ENCODE measurements at places on chromosomes 7 and 10.

- peak overlapping the region; percentile 73 for H3K4me3 ChIP-seq
- peaks cover 88% of the 10 kb centered on the region for H3K4me1 ChIP-seq
- no peaks in the 10 kb centered on the region for H3K27me3 ChIP-seq
- DNase-seq = no peak
- H3K36me3 ChIP-seq = peaks cover 28% of the 10 kb centered on the region
These were observed 11.9 kb downstream of the TSPAN14 start for GRCh38 chr10:80465839-80466590.

DNA sequence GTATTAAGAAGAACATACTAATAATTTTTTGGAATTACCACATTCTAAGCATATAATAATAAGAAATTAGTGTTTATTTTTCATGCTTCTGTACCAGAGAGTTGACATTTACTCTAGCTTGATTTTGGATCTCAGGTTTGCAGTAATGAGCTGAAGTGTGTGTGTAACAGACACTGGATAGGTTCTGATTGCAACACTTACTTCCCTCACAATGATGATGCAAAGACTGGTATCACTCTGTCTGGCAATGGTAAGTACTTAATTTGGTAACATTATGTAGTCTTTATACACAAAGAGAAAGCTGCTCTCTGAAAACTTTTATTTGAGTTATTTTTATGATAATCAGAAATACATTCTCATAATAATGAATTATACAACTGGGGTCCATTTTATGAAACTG lies 54.1 kb downstream of the SRI start:
- H3K4me1 ChIP-seq = no peaks in the 10 kb centered on the region
- H3K27me3 ChIP-seq = no peaks in the 10 kb centered on the region
- peaks cover 2% of the 10 kb centered on the region for H3K36me3 ChIP-seq
- no peak overlapping the region for H3K4me3 ChIP-seq
- no peak overlapping the region for H3K27ac ChIP-seq

DNA sequence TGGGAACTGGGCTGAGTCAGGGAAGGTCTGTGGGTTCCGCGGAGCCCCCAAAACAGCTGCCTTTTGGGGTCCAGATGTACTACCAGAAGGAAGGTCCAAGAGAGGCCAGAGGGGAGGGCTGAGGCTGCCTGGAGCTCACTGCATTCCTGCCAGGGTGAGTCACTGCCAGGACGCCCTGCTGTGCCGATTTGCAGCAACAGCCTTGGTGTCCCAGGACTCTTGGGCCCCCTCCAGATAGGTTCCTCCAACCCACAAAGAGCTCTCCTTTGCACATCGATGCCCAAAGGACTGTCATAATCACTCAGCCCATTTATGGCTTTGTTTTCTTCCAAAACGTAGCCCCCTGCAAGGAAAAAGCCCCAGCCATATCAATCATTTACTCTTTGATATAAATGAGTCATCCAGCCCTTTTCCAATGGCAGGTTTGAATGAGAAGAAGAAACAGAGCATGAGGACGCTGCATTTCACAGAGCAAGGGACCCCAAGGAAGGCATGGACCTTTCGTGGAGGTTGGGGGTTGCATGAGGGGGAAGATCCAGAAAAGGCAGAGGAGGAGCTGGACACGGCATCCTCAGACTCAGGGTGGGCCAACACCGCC lies 32.2 kb upstream of the COL13A1 start:
- H3K4me1 ChIP-seq = no peaks in the 10 kb centered on the region
- no peak overlapping the region for H3K27ac ChIP-seq
- no peaks in the 10 kb centered on the region for H3K36me3 ChIP-seq
- H3K4me3 ChIP-seq = no peak overlapping the region

GRCh38 chr7:121480566-121481335 lies 84.6 kb upstream of the FAM3C start:
- no peak overlapping the region for H3K4me3 ChIP-seq
- H3K27me3 ChIP-seq = no peaks in the 10 kb centered on the region
- peaks cover 5% of the 10 kb centered on the region for H3K4me1 ChIP-seq
- no peak overlapping the region for H3K27ac ChIP-seq
- no peaks in the 10 kb centered on the region for H3K36me3 ChIP-seq

DNA sequence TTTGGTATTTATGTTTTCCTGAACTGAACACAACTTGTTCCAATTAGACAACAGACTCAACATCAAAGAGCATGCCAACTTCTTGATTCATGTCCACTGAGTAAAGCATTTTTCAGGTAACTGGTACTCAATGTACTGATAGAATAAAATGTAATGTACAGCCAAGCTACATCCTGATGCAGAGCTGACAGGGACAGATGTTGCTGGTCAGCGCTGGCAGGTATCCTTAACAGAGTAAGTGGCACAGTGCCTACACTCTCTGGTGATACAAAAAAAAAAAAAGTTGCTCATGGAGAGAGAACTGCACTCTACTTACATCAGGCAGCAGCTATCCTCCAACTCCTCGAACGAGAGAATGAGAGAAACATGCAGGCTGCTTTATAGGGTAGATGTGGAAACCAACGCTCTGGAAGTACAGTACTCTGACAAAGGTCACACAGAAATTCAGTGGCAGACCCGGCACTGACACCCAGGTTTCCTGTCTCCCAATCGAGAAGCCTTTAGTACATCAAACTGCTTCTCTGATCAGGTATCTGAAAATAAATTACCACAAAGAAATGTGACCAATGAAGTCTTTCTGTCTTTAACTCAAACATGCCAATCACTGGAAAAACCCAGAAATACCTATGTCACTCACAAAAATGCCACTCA lies 4.6 kb downstream of the ITGB1 start:
- no peak for DNase-seq
- no peaks in the 10 kb centered on the region for H3K27me3 ChIP-seq
- peaks cover 57% of the 10 kb centered on the region for H3K4me1 ChIP-seq
- peaks cover 14% of the 10 kb centered on the region for H3K36me3 ChIP-seq

GRCh38 chr10:24642921-24643678 lies 80.6 kb downstream of the ARHGAP21 start:
- peaks cover 4% of the 10 kb centered on the region for H3K4me1 ChIP-seq
- H3K4me3 ChIP-seq = no peak overlapping the region
- no peak for DNase-seq
- no peak overlapping the region for H3K27ac ChIP-seq
